ENCODE measurements at places on chromosomes 16 and 17.

GRCh38 chr16:3625911-3626732, 14.7 kb upstream of the SLX4 start:
- DNase-seq = no peak

DNA sequence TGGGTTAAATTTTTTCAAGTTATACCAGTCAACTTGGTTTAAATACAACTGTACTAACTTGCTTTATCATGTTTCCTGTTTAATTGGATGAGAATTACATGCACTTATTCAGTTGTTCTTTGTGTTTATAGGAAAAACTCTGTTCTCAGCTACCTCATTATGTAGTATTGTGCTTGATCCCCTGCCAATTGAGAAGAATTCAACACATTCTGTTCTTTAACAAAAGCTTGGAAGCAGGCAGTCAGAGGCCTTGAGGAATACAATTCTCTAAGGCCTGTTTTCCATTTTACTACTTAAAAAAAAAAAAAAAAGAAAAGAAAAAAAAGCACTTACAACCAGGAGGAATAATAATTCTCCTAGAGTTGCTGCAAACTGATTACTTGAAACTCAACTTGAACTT, 60.6 kb upstream of the CMIP start:
- DNase-seq = no peak

DNA sequence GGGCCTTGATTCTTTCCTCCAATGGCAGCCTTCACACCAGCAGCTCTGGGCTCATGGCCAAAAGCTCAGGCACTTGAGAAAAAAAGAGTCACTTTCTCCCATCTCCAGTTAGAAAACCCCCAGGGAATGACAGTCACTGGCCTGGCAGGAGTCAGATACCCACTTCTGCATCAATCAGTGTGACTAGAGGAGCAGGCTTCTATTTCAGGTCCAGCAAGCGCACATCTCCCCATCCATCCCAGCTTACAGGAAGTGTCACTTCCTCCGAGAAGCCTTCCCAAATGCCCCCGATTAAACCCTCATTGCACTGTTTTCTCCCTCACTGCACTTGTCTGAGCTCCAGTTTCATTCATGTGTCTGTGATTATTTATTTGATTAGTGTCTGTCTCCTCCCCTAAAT, 30.4 kb upstream of the CCL1 start:
- DNase-seq = no peak

DNA sequence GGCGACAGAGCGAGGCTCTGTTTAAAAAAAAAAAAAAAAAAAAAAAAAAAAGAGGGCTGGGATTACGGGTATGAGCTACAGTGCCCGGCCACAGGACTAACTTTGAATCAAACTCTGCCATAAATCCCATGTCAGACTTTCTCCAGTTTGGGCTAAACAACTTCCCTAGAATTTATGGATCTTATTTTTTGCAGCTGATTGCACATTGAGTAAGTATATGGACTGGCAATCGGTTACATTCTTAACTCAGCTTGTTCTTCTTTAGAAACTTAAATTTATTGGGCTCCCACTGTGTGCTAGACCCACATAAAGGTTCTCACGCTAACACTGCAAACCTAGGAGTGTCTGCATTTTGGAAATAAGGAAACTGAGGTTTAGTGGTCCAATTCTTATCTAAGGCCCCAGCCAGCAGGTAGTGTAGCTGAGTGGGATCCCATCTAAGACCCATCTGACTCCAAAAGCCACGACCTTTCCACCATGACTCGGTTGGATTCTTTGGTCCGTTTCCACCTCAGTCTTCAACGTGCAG, 718 bp upstream of the CBFB start:
- no peak for DNase-seq

GRCh38 chr17:57905875-57906455, 49.2 kb downstream of the CUEDC1 start:
- DNase-seq = no peak

- no peak for DNase-seq
Measured at GRCh38 chr16:71532366-71532765, 6.1 kb downstream of the CHST4 start.

Measured in fibroblast of skin of right quadriceps (primary cell).